ENCODE measurements at places on chromosomes 11 and 22.

GRCh38 chr22:44646668-44647067 is 55.3 kb upstream of the PRR5 start:
- no peak for DNase-seq

GRCh38 chr11:106904826-106905225 is 113.5 kb downstream of the GUCY1A2 start:
- DNase-seq, result no peak

DNA sequence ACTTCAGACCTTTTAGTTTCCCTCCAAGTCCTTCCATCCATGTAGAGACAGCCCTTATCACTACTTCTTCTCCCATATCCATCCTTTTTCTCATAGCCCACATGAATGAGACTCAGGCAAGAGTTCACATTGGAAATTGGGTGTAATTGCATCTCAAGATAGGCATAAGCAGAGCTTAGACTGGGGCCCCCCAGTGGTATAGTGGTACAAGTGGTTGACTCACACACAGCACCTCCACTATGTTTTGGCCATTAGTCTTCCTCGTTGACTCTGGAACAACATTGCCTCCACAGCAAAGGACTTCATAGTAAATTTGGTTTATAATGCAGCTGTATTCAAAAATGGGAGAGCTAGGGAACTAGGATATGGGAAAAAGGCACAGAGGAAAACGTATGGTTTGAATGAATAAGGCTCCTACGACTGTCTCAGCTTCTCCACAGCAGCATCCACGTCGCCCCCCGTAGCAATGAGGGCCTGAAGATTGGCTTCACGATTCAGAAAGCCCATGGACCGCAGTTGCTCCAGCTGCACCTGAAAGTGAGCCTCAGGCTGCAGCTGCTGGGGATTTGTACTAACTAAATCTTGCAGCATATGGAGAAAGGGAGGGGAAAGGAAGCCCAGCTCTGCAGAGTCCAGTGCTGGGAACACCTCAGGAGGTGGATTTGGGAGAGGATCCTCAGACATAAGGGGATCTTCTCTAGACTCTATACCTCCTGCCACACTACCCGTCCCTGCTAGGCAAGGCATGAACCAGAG is 2.4 kb downstream of the UBQLN3 start:
- no peak for DNase-seq

DNA sequence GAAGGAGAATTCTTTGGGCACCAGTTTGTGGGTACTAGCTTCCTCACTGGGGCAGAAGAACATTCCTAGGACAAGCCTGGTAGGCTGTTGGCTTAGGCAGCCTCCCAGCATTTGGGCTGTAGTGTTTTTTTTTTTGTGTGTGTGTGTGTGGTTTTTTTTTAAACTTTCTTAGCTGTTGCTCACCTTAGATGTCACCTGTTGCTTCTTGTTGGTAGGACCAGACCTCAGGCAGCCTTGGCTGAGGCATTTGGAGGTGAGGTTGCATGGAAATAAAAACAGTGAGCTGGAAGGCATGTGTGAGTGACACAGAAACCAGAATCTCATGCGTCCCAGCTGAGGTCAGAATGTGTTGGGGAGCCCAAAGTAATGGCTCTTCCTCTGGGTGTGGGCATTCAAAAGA is 21.3 kb downstream of the AMPD3 start:
- DNase-seq, result no peak

GRCh38 chr11:74739546-74740270 is 8.5 kb upstream of the CHRDL2 start:
- DNase-seq, result no peak

GRCh38 chr11:128506999-128507611 is 80.3 kb downstream of the ETS1 start:
- no peak for DNase-seq

GRCh38 chr11:12765428-12765827 is 91.2 kb downstream of the TEAD1 start:
- DNase-seq, result no peak

DNA sequence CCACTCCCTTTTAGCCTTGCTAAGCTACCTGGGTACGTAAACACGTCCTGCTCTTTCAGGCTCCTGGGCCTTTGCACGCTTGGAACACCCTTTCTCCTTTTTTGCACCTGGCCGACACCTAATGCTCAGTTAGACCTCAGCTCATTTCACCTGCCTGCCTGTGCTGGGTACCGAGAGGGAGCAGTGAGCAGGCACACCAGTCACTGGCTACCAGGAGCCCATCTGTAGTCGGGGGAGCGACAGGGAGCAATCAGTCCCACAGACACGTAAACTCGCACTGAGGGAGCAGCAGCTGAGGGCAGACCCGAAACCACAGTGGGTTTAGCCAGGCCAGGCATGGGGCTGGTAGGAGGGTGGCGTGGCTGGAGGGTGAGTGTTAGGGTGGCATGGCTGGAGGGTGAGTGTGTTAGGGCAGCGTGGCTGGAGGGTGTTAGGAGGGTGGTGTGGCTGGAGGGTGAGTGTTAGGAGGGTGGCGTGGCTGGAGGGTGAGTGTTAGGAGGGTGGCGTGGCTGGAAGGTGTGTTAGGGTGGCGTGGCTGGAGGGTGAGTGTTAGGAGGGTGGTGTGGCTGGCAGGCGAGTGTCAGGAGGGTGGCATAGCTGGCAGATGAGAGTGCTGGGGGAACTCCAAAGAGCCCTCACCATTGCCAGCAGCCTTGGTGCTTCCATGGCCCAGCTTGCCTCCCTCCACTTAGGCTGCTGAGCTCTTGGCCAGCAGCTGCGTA is 6.4 kb upstream of the GTSE1 start:
- DNase-seq, result no peak

GRCh38 chr11:44944181-44944852 is 6.4 kb downstream of the TP53I11 start:
- no peak for DNase-seq

All from activated CD8-positive, alpha-beta memory T cell treated with anti-CD3 and anti-CD28 coated beads for 4 hours (primary cell).